Hematopoietic multipotent progenitor cell treated with erythropoietin and hydrocortisone succinate and interleukin-3 and kit ligand, for 15 days (in vitro differentiated cells): ENCODE measurements at places on chromosomes 4 and X.

DNA sequence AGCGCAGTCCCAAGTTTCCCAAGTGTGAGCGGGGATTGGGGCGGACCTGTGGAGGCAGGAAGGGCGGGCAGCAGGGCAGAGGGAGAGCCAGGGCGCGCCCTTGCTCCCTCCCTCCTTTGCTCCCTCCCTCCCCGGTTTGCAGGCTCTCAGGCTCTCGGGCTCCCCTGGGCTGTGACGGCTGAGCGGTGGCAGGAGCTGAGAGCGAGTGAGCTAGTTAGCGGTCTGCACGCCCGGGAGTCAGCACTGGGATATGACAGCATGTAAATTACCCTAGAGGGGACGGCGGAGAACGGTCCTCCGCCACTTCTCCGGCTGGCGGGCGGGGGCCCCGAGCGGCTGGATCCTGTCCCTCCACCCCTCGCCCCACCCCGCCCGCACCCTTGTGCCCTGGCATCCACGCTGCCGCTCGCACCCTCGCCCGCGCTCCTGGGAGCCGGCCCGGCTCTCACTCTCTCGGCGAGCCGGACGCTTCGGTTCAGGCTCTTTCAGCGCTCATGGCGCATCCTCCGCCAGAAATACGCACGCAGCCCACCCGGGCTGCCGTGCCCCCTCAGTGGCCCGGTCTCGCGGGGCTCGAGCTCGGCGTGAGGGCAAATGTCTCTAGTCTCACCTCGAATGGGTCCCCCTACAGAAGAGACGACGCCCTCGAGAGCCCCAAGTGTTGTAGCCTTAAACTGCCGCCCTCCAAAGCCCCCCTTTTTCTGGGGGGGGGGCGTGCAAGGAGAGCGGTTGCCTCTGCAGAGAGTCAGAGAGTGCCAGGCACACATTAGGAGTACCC lies at the start of gene TSC22D3:
TSS of gene TSC22D3 (minus strand) at position 54 of the 778 bp plus-strand sequence. CDS start 368 bp downstream, outside the sequence.
- peak; percentile 39 for DNase-seq

GRCh38 chr4:27692158-27692557 lies 831.5 kb downstream of the STIM2 start:
- DNase-seq = no peak

- peak; percentile 20 for DNase-seq
Measured at GRCh38 chr4:151641167-151641566, 119.6 kb downstream of the GATB start.

DNA sequence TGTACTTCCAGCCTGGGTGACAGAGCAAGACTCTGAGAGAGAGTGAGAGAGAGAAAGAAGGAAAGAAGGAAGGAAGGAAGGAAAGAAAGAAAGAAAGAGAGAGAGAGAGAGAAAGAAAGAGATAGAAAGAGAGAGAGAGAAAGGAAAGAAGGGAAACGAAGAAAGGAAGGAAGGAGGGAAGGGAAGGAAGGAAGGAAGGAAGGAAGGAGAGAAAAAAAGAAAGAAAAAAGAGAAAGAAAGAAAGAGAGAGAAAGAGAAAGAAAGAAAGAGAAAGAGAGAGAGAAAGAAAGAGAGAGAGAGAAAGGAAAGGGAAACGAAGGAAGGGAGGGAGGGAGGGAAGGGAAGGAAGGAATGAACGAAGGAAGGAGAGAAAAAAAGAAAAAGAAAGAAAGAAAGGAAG lies 238.6 kb downstream of the ASMT start:
- no peak for DNase-seq
